ENCODE measurements at places on chromosomes 7 and 10. TPM values are rescaled to one million over a fixed set of nuclear protein-coding genes. Genes with fewer than 3 reads are reported as not detected.

Gene NRAP
- total RNA-seq, result not detected

Gene PNLIPRP2
- total RNA-seq, result not detected

Gene CALY
- not detected for total RNA-seq

Gene NYAP1
- under 0.01 TPM for total RNA-seq

Gene PODXL
- 0.53 TPM for total RNA-seq

Gene EVX1
- not detected for total RNA-seq

Gene GPR15LG
- total RNA-seq, result 0.53 TPM

Gene ITGB8
- 13.8 TPM for total RNA-seq

All from bronchial epithelial cell (primary cell).